ENCODE measurements at places on chromosomes 6 and 20.

- no peak for DNase-seq
Measured at GRCh38 chr6:38861926-38862401, 146.9 kb downstream of the DNAH8 start.

DNA sequence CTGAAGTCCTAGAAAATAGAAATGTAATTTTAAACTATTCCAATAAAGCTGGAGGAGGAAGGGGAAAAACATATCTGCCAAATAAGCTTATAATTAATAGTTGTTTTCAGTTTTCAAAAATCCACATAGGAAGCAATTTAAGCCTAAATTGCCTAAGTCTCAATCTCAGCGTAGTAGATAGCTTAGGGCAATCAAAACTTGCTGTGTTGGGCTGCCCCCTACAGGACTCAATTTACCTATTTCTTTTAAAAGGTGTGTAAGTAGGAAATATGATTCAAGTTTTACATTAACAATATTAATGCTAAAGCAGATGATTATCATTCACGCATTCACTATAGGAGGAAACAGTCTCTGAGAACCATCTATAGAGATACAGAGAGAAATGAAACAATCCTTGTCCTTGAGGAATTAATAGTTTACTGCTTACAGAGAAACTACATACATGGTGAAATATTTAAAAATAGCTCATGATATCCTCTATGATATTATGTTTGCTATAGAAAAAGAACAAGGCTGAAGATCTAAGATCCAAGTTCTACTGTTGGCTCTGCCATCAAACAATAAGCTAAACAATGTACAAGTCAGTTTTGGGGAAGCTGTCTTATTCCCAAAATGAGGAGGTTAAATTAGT, 102.1 kb downstream of the ATG5 start:
- no peak for DNase-seq

DNA sequence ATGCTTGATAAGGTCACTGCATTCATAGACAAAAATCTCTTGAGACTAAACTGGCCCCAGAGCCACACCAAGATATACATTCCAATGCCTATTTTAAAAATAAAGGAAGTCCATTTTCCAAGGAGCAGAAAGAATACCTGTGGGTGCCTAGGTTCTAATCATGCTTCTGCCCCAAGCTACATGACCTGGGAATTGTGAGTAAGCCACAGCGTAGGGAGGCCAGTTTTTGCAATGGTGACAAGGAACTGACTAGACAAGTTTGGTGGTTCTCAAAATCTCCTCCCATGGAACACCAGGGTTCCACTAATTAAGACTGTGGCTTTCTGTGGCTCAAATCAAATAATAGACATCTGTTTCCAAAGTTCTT, 83.3 kb downstream of the GMDS start:
- no peak for DNase-seq

- no peak for DNase-seq
Measured at GRCh38 chr20:31497838-31498540, 16.3 kb upstream of the HM13 start.

- DNase-seq, result no peak
Measured at GRCh38 chr6:161462148-161462547, 188.3 kb upstream of the AGPAT4 start.

DNA sequence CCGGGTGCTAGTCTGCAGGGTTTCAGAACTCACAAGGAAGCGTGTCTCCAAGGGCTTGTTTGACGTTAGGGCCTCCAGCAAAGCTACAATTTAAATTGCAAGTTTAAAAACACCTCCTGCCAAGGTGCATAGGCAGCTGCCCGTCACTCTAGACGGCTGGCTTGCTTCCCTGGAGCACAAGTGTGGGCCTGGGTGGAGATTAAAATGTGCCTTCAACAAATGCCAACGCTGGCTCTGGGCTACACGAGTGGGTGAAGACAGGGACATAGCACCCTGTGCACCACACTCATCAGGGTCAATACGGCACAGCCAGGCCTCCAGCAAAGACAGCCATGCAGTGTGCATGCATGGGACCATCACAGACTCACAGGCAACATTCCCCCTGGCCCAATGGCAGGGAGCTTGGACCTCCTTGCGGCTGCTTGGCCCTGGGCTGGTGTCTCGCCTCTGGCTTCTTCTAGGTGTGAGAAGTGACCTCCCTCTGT, 48.4 kb upstream of the FRMD1 start:
- DNase-seq, result no peak

DNA sequence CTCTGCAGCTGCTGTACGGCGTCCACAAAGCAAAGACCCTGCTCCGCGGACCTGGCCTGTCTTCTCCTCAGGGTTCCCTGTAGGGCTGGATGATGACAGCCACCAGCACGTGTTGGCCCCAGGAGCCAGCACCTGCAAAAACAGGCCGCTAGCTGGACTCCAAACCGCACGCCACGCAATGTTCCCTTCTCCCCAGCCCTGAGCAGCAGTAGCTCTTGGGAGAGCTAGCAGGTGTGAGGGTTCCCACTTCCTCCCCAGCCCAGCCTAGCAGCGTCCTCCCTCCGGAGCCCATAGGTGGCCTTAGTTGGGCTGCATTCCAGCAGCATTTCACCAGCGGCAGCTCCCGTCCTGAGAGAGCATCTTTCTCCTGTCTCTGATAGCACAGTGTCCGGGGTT, 42.3 kb downstream of the DACT2 start:
- no peak for DNase-seq

GRCh38 chr6:22381845-22382544, 85.2 kb upstream of the PRL start:
- no peak for DNase-seq

Measured in esophagus squamous epithelium (tissue), 5 donors.